ENCODE measurements at places on chromosomes 3 and 15.

- DNase-seq = no peak
Measured at GRCh38 chr15:93286446-93286845, 197.4 kb upstream of the RGMA start.

DNA sequence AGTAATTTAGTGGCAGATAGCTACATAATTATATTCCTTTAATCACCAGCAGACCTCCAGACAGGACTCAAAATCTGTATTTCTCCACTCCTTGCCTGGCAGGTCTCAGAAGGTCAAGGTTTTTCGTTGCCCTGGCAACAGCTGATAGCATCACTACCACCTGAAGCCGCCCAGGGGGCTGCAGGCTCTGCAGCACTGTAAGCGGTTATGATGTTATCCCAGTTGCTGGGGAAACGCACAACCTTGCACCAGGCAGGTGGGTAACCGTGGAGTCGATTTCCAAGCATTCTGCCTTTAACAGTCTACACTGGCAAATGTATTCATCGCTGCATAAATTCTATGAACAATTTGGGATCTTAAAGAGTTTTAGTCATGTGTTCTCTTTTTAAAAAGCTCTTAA is 756.3 kb downstream of the NTRK3 start:
- DNase-seq = no peak

DNA sequence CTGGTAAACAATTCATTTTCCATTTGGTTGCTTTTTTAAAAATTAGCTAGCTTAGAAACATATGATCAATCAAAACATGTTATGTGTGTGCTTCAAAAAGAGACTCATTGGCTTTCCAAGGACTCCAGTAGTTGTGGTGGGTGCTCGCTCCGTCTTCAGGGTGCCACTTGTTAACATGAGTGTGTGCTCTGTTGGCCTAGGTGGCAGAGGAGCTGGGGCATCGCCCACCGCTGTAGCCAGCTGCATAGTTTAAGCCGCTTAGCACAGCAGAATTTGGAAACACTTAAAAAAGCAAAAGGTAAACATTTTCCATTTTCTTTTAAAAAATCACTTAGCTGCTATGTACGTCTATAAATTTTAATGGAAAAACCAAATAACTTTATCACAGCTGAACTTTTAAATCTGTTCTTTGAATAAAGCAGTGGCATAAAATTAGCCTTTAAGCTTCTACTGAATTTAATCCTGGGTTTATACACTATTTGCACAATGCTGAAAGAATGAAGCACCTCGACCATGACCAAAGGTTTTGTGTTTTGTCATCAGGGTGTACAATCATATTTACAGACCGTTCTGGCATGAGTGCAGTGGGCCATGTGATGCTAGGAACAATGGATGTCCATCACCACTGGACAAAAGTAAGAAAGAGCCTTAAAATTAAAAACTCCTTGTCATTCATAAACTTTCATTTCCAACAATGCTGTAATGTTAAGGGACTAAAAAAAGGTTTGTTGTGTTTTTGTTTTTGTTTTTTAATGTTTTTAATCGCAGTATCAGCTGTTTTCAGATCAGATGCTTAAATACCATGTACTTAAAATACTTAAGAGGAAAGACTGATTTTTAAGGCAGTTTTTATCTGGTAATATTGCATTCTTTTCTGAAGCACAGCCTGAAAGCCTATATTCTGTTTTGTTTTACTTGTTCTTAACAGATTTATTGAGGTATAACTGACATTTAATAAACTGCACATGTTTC is 57.9 kb downstream of the TCAIM start:
- DNase-seq = no peak

DNA sequence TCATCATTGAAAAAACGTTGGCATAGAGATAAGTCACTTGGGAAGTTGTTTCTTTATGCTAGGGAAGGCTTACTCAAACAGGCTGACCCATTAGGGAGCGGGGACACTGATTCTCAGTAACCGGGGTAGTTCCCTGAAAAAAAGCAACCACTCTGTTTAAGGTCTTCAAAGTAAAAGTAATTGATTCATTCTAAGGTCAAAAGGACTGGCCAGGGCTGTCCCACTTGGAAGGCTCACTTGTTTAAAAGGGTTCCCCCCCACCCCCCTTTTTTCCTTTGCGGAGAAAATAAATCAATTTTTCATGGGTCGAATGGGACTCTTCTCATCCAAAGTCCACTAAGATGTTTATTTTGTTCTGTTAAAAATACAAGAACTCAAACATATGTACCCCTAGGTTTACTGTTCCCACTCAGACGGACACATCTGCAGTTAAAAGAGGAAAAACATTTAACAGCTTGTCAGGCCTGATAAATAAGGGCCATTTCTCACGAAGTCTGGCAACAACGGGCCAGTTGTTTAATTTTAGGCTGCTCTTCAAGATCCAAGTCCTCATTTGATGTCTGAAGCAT is 53.0 kb downstream of the ARHGEF3 start:
- no peak for DNase-seq

GRCh38 chr15:65377105-65377975 is 462 bp downstream of the IGDCC3 start:
- no peak for DNase-seq

DNA sequence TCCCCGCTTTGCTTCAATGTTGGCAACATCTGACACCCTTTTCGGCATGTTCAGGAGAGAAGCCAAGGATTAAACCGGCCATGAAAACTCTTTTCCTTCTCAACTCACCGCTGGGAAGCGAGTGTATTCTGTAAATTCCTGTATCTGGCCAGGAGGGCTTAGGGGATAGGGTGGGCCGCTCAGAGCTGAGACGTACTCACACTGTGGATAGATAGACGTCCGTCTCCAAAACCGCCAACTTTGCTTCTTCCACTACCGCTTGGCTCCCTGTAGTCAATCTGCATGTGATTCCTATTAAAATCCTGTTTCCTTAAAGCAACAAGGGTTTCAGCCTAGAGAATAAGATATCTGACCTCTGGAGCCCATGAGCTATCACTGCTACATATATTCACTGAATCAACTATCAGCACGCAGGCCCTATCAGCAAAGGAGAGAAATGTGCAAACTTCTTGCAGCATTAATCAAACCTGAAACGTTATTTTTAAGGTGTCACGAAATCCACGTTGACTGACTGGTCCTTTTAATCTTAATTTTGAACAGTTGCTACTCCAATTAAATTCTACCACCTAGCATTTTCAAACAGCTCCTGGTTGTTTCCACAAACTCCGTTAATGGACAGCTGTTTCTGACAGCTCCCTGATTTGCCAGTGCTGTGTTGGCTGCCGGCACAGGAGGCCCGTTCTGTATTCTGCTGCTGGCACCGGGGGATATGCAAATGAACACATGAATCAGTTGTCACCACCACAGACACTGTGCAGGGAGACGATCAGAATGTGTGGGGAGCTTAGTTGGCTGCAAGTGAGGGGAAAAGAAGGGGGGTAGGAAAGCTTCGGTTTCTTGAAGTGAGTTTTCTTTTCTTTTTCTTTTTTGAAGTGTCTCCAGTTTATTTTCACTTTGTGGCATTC is 438.9 kb upstream of the ARRDC4 start:
- DNase-seq = no peak

DNA sequence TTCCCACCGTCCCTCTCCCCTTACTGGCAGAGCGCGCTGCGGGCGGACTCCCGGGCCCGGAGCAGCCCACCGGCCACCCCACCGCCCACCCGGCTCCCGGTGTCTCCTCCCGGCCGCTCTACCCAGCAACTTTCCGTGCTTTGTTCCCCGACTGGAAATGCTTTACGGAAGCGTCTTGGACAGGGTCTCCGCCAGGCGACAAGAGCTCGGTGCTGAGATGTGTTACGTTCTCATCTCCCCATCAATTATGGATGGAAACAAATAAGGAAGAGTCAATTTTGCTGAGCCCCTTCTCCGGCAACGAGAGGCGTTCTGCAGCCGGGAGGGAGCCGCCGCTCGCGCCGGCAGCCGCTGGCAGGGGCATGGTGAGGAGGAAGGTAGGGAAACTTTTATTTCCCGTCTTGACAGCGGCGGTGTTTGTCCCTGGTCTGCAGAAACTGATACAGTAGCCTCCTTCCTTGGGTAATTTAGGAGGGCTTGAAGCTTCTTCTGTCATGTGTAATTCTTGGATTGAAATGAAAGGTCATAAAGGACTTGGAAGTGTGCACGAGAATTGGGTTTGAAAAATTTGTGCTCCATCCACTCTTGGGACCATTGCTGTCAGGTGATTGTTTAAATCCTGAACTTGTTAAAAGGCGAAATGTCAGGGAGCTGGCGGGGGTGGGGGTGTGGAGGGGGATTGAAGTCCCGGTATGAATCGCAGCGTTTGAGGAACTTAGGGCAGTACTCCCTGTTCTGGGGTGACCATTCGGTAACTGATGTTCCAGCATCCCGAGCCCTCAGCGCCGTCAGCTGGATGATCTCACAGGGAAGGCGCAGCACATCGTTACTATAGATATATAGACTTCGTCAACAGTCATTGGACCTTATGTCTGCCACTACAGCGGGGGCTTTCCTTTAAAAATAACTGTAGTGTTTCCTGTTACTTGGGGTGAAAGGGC is 1.5 kb downstream of the SEMA6D start:
- DNase-seq = no peak

- DNase-seq = no peak
Measured at GRCh38 chr3:12356996-12357395, 68.1 kb downstream of the PPARG start.

DNA sequence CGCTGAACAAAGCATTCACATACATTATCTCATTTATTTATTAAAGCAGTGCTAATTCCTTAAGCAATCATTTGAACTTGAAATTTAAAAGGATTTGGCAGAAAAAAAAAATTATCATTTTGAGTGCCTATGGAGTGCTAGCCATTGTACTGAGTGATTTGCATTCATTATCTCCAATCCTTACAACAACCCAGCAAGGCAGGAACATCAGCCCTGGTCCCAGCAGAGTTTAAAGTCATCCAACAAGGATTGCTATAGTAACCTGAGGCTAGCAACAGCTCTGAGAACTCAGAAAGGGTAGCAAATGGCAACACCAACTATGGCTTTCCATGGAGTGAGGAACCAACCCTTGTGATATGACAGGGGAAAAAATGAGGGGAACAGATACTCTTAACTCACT is 237.6 kb upstream of the SETMAR start:
- no peak for DNase-seq

DNA sequence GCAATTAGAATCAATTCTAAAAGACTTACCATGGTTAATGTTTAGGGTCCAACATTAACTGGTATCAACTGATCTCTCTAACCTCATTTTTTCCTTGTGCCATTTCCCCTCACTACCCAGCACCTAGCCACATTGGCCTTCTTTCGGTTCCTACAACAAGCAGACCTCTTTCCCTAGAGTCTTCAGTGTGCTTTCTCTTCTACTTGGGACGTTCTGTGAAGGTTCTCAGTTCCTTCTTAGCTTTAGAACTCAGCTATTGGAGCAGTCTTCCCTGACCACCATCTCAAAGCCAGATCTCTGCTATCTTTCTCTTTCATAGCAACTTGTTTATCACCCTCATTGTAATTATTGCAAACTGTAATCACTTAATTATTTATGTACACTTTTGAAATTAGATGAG is 31.5 kb upstream of the MINDY4B start:
- no peak for DNase-seq

- no peak for DNase-seq
Measured at GRCh38 chr15:53880357-53880756, 97.9 kb upstream of the UNC13C start.

GRCh38 chr15:26882112-26882511 is 15.2 kb downstream of the GABRA5 start:
- DNase-seq = no peak
